ENCODE measurements at places on chromosomes 2 and 18.

DNA sequence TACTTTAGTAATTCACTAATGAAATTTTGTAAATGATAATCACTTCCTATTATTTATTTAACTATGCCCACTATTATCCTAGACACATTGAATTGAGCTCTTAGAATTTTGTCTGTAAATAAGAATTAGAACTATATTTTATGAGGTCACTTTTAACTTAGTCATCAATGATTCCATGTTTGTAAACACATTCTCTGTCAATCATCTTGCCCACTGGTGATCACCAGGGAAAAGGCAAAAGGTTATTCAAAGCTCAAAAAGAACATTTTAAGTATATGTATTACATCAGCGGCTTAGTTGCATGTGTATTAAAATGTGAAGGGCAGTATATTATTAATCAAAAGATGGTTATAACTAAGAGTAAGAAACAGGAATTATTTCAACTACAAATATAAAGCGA lies 25.2 kb downstream of the SCN9A start:
- H3K36me3 ChIP-seq, result no peaks in the 10 kb centered on the region
- no peaks in the 10 kb centered on the region for H3K27me3 ChIP-seq
- no peak overlapping the region for H3K4me3 ChIP-seq
- H3K4me1 ChIP-seq, result no peaks in the 10 kb centered on the region
- H3K27ac ChIP-seq, result no peak overlapping the region
- DNase-seq, result no peak

DNA sequence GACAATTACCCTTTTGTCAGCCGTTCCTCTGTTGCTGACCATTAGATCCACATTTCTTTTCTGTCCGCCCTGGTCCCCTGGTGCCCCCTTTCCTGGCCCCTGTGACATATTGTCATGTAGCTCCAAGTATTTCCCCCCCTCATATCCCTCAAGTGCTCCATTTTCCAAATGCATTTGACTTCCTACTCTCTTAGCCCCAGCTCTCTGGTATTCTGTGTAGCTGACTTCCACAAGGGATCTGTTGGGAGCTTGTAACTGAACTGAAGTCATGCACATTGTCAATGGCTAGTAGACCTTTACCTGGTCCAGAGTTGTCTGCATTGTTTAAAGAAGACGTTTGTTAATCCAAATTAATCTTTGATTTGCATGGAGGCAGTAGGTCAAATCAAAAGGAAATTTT lies 34.8 kb downstream of the LIPG start:
- H3K4me3 ChIP-seq, result no peak overlapping the region
- H3K27me3 ChIP-seq, result no peaks in the 10 kb centered on the region
- no peak overlapping the region for H3K27ac ChIP-seq

DNA sequence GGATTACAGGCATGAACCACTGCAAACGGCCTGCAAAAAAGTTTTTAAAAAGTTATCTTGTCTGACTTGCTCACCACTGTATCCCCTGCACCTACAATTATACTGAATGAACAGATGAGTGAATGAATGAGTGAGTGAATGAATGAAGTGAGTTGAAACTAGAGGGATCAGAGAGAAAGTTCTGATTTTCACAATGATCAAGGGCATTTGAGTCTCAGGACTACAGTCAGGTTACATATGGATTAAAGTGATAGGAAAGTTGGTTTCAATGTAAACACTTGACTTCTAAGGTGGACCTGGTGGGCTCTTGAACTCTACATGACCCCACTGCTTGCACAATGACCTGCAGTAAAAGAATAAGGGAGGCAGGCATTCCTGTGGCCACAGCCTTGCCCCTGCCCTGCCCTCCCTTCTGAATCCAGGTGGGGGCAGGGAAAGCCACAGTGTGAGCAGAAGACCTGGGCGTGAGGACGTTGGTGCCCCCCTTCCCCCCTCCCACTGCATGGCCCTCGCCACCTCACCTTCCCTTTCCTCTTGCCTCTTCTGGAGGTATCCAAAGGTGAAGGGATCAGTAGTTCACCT lies 10.7 kb downstream of the C2orf80 start:
- H3K36me3 ChIP-seq, result no peaks in the 10 kb centered on the region
- no peak overlapping the region for H3K4me3 ChIP-seq

DNA sequence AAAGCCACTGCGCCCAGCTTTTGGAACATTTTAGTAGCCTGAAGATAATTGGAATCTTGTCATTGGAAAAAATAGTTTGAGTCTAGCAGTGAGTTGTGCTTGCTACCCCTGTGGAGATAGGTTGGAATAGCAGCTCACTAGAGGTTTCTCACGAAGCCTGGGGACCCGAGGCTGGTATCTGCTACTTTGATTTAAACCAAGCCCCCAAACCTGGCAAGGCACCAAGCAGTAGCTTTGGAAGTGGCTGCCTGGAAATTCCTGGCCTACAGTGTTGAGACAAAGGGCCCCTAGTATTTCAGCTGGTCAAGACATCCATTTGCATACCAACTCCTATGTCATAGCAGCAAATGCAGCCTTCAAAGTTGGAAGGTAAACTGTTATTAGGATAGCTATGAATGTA lies 42.1 kb downstream of the NOP58 start:
- H3K27ac ChIP-seq, result no peak overlapping the region
- H3K27me3 ChIP-seq, result no peaks in the 10 kb centered on the region
- no peak overlapping the region for H3K4me3 ChIP-seq
- peaks cover 13% of the 10 kb centered on the region for H3K36me3 ChIP-seq

GRCh38 chr2:119114266-119114665 lies 44.3 kb downstream of the C1QL2 start:
- no peak overlapping the region for H3K4me3 ChIP-seq
- no peak for DNase-seq
- no peaks in the 10 kb centered on the region for H3K27me3 ChIP-seq
- H3K36me3 ChIP-seq, result no peaks in the 10 kb centered on the region

GRCh38 chr18:26617151-26617554 lies 68.8 kb upstream of the KCTD1 start:
- no peaks in the 10 kb centered on the region for H3K4me1 ChIP-seq
- H3K27me3 ChIP-seq, result no peaks in the 10 kb centered on the region
- H3K36me3 ChIP-seq, result no peaks in the 10 kb centered on the region
- peak overlapping the region; percentile 5 for H3K27ac ChIP-seq
- DNase-seq, result no peak
